Stimulated activated CD4-positive, alpha-beta T cell treated with anti-CD3 and anti-CD28 coated beads, Interleukin-4, amount 100 ng/mL, for 48 hours (primary cell): ENCODE measurements at places on chromosomes 1 and 21.

DNA sequence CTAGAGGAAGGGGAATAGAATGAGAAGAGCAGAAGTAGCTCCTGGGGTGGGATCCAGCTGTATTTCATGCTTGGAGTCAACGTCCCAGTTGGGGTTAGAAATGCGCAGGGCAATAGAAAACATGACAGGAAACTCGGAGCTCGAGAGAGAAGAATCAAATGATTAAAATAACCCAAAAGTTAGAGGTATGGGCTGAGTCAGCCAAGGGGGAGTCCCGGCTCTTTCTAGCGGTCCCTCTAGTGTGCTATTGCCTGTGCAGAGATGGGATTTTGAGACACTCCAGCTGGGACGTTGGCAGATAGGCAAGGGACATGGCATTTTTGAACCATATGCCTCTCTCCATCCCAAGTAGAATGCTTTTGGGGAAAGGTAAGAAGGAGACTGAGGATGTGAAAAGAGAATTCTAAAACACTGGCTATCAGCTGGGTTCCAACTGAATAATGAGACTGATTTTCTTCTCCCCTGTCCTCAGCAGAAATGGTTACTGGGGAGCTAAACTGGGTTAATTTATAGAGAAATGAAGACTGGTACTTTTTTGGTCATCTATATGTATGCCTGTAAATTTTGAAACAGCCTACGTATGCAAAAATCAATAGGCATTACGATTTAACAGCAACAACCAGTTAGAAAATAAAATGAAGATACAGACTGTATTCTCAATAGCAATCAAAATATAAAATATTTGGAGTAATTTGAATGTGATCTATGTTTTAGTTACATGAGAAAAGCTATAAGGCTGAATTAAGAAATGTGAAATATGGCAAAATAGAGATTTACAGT, 7.0 kb upstream of the VPS26C start:
- no peak for DNase-seq

GRCh38 chr1:39091845-39092645, 65.9 kb downstream of the NDUFS5 start:
- DNase-seq, result peak; percentile 50

- DNase-seq, result no peak
Observed at GRCh38 chr1:174988539-174988938, 11.2 kb upstream of the CACYBP start.

GRCh38 chr21:45406801-45407628, 2.0 kb downstream of the COL18A1 start:
- no peak for DNase-seq

GRCh38 chr1:200150721-200151120, 123.2 kb downstream of the NR5A2 start:
- DNase-seq, result no peak

GRCh38 chr1:66916320-66916719, 8.3 kb downstream of the DNAI4 start:
- no peak for DNase-seq

GRCh38 chr1:58618303-58618702, 41.3 kb upstream of the TACSTD2 start:
- no peak for DNase-seq

- no peak for DNase-seq
Observed at GRCh38 chr1:156471496-156472490, 28.8 kb downstream of the MEF2D start.

- no peak for DNase-seq
Observed at GRCh38 chr1:25669781-25670567, 53.4 kb downstream of the MAN1C1 start.

GRCh38 chr1:81327103-81327710, 473.5 kb upstream of the ADGRL2 start:
- DNase-seq, result no peak

GRCh38 chr1:225617956-225618355, 35.0 kb downstream of the ENAH start:
- DNase-seq, result no peak

DNA sequence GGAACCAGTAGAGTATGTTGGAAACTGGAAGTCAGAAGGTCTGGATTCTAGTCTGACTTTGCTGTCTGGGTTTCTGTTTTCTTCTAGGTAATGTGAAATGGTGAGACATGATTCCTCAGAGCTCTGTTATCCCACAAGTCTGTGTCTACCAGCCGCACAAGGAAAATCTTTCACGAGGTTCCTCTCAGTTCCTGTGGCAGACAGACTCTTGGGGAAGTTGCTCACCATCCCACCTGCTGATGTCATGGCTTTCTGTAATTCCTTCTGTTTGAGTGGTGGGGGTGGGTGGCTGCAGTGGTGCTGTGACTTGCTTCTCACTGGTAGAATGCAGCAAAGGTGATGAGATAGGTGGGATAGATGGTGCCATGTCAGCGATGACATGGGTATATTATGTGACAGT, 17.1 kb upstream of the SCMH1 start:
- DNase-seq, result no peak

- no peak for DNase-seq
Observed at GRCh38 chr21:45131537-45131999, 57.2 kb downstream of the ADARB1 start.

GRCh38 chr1:157968508-157968907, 24.9 kb upstream of the KIRREL1 start:
- DNase-seq, result no peak

GRCh38 chr1:90558754-90559378, 158.2 kb downstream of the BARHL2 start:
- DNase-seq, result no peak

GRCh38 chr1:219883400-219884332, 44.7 kb downstream of the SLC30A10 start:
- DNase-seq, result no peak

DNA sequence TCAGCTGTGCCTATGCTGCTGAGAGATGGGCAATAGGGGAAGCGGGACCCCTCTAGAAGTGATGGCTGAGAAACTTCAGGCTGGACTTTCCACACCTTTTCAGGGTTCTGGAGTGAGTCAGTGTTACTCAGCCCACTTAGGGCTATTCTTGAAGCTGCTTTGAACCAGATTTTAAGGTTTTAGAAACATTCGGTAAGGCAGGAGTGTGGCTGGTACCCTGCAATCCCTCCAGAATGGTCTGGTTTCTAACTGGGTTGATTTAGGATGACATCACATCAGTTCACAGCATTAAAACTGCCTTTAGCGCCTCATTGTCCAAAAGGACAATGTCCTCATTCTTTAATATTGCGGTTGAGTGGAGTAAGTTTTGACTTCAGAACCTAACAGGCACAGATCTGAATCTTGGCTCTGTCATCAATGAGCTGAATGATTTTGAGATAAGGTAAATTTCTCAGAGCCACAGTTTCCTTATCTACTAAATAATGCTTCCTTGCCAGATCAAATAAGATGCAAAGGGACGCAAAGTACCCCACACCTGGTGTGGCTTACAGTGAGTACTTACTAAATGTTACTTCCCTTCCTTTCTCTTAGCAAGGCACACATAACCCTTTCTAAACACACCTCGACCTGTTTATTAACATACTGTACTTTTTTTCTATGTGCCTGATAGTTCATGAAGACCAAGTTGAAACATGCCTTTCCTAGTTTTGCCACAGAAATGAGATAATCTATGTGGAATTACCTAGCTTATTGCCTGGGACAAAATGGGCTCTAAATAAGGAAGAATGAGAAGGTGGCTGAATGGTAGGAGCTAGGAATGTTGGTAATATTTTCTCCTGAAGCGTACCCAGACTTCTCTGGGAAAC, 209.8 kb downstream of the ROR1 start:
- no peak for DNase-seq

DNA sequence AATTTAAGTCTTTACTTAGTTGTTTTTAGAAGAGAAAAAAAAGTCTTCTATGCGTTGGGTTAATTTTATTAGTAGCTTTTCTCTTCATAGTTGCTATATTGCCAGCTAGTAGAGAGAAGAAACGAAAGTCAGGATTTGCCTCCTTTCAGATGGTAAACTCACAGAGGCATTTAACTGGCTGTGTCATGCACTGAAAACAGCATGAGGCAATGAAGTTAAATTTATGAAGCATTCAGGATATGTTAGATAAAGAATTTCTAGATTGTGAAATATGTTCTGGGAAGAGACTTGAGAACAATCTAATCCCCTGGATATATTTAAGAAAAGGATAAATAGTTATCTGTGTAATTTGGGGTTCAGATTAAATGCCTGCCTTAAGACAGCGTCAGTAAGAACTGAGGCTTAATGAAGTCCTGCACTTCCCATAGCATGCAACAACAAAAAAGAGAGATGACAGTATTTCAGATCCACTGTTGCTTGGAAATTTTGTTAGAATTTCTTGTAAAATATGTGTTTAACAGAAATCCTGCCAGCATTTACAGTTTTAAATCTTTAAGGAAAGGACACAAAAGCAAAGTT, 1.7 kb downstream of the ANGPTL1 start:
- no peak for DNase-seq

DNA sequence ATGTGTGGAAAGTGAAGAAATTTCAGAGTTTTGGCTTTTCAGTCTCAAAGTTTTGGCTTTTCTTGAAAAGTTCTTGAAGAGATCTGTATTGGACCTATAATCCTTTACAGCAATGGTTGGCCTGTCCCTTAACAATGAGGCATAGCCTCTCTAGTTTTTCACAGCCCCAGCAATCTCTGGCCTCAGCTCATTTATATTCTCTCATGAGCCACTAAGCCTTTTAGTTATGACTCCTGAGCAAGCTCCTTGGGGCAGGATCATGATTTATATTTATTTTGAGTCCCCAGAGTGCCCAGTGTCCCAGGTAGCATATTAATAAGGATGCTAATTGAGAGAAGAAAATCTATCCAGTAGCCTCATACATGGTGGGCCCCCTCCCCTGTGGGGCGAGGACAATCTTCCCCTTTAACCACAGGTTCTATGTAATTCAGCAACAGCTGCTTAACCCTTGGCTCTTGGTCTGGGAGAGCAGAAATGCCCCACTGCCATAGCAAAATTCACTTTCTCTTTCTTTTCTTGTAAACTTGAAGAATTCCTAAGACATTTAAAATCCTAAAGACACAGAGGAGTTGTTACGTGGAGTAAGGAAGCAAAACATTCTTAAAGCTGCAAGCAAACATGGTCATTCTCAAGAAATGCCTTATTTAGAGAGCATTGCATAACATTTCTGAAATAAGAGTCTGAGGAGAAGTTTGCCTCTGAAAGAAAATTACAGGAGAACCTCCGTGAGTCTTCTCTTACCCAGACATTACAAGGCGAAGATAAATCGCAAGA, 6.3 kb downstream of the NGF start:
- no peak for DNase-seq

DNA sequence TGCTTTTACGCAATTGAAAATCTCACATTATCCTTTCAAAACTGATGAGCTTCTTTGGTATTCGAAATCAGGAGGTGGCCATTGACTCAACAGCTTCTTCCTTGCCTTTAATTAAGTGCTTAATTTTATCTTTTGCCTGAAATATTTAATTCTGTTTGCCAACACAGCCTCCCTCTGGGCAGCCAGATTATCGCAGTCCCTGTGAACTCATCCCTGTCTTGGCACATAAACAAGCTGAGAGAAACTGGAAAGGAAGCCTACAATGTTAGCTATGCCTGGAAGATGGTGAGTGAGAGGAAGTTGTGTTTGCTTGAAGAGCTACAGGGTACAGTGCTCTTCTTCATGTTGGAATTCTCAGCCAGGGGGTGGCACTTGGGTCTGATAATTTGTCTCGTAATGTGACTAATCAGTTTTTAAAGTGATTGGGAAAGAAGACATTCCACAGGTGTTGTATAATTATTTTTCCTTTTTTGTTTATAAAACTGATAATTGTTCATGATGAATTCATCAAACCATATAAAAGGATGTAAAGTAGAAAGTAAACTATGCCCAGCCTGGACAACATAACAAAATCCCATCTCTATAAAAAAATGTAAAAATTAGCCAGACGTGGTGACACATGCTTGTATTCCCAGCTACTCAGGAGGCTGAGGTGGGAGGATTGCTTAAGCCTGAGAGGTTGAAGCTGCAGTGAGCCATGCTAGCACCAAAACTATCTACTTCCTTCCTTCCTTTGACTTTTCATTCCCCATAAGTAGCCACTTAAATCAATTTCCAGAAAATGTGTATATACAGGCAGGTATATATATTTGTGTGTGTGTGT, 90.1 kb upstream of the RAVER2 start:
- no peak for DNase-seq

GRCh38 chr1:12386130-12386529, 156.3 kb downstream of the VPS13D start:
- DNase-seq, result no peak

GRCh38 chr1:90730243-90731022, 13.3 kb upstream of the BARHL2 start:
- no peak for DNase-seq
